AG10803 (cell line): ENCODE measurements at places on chromosomes 13 and 19.

DNA sequence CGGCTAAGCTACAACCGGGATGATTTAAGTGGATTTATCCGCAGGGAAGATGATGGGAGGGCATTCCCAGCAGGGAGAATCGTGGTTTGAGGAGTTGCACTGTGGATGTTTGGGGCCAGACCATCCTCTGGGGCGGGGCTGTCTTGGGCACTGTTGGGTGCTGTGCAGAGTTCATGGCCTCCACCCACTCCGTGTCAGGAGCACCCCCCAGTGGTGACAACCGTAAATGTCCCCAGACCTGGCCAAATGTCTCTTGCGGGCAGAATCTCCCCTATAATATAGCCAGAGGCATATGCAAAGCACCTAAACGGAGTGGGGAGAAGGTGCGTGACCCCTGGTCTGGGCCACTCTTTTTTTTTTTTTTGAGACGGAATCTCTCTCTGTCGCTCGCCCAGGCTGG, 40.2 kb downstream of the SMIM24 start:
- DNase-seq = no peak

- no peak for DNase-seq
These were observed 60.8 kb downstream of the F2RL3 start for GRCh38 chr19:16949496-16950023.

DNA sequence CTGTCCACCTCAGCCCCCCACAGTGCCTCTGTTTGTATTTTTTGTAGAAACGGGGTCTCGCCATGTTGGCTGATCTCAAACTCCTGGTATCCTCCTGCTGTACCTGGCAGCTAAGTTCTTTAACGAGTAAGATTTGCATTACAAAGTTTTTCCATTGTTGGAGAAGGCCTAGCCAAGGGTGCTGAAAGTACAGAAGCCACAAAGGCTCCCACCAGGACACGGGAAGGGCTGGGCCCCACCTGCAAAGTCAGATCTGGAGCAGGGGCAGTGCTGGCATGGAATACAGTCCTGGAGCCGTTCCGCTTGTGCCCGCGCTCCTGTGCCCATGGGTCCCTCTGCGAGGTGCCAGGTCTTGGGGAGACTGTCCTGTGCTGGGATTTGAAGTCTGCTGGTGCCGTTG, 12.1 kb downstream of the FZR1 start:
- no peak for DNase-seq

GRCh38 chr19:11964496-11964857, 363 bp upstream of the ZNF763 start:
- DNase-seq = no peak

GRCh38 chr19:30078381-30078910, 136.4 kb downstream of the URI1 start:
- DNase-seq = no peak

GRCh38 chr19:37309834-37310575, 60.9 kb upstream of the ZNF527 start:
- DNase-seq = no peak

GRCh38 chr19:10612499-10613119, 12.7 kb upstream of the SLC44A2 start:
- DNase-seq = no peak

GRCh38 chr13:36571444-36571843, 102.4 kb upstream of the SERTM1 start:
- no peak for DNase-seq

- DNase-seq = no peak
These were observed 12.6 kb downstream of the NCR1 start for GRCh38 chr19:54918499-54918898.

GRCh38 chr19:2759362-2759761, 19.5 kb upstream of the SLC39A3 start:
- no peak for DNase-seq

- DNase-seq = no peak
These were observed 1.8 kb downstream of the MAB21L1 start for GRCh38 chr13:35474496-35475211.

- no peak for DNase-seq
These were observed 11.7 kb upstream of the CASP14 start for GRCh38 chr19:15037586-15037985.

- no peak for DNase-seq
These were observed 1.5 kb downstream of the IFNL4 start for GRCh38 chr19:39246951-39247669.

DNA sequence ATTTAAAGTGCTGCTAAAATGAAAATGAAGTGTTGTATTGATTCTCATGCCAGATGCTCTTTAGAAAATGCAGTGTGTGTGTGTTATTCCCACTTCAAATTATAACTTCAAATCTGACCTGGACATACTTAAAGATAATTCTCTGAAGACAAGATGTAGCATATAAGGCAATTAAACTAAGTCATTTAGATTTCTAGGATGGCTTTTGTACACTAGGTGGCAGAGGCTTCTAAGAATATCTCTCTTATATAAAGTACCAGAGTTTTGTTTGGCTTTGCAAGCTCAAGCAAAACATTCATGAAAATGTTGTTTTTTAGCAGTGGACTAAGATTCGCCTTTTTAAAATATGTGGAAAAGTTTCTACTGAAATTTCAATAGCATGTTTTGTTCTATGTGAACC, 407.2 kb downstream of the GPC5 start:
- DNase-seq = no peak

GRCh38 chr19:40705362-40705651, 11.4 kb downstream of the COQ8B start:
- DNase-seq = no peak

DNA sequence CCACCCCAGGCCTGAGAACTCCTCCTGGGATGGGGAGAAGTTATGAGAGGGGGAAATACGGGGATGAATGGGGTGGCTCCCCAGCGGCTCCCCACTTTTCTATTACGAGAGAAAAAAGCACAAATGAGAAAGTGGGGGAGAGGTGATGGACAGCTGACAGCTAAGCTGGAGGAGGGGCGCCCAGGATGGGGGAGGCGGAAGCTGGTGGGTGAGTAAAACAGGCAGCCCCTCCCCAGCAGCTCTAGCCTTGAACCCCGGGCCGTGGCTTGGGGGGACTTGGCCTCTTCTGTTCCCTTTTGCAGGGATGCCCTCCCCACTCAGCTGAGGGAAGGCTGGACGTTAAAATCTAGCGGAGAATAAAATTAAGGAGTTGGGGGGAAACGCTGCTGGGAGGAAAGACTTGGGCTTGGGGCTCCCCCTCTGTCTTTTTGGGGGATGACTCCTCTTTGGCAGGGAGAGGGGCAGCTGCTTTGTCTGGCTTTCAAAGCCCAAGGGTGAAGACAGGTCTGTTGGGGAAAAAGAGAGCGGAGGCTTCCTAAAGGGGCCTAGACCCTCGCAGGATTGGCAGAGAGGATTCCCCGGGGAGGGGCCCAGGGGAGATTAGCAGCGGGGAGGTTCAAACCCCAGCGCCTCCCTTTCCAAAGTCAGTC, 1.4 kb upstream of the SAMD1 start:
- no peak for DNase-seq

- DNase-seq = no peak
These were observed 95.2 kb downstream of the PCCA start for GRCh38 chr13:100184095-100184494.

DNA sequence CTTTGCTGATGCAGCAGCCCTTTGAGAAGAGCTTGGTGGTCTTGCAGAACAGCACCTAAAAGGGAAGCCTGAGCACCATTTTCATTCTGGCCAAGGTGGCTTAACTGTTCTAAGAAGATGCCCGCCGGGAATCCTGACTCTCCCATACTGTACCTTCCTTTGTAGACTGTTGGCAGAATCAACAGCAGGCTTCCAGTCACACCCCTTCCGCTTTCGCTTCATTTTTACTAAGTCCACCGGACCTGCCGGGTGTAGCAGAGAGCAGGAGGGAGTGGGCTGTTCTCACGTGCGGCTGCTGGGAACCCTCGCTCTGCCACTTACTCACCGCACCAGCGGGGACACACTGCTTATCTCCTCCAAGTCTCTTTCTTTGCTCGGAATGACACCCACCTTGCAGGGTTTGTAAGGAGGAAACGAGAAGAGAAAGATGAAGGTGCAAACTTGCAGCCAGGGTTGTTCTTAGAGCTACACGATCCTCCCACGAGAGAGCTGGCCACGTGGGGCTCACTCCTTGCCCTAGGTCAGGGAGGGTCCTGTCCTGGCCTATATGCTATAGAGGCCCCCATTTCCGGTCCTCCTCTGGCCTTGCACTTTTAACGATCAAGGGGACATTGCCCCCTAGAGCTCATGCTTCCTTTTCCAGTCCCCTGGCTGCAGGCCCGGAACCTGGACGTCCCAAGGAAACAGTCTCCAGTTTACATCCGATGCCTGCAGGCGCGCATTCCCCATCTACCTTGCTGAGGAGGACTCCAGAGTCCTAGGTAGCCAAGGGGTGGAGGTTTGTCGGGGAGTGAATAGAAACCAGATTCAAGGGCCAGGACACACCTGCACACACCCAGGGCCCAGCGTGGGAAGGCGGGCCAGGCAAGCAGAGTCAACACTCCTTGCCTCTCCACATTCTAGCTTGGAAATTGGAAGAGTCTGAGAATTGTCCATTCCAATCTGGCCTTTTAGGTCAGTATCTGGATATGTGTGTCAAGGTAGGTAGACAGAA, 453.6 kb downstream of the IRS2 start:
- no peak for DNase-seq

GRCh38 chr19:19551853-19552192, 13.8 kb downstream of the CILP2 start:
- peak; percentile 57 for DNase-seq

- no peak for DNase-seq
These were observed 24.1 kb downstream of the HPN start for GRCh38 chr19:35065574-35065973.

DNA sequence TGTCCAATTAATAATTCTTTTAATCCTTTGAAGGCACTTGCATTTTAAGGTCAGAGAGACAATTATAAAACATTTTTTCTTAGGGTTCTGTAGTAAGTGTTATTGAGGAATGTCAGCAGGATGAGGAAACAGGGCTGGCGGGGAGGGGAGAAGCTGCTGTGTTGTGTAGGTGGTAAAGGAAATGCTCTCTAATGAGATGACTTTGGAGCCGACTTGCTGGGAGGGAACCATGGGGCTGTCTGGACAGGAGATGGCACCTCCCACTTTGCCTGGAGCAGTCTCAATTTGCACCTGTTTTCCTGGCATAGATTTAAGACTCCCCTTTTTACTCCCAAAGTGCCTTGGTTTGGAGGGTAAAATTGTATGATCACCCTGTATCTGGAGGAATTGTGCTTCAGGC, 230.4 kb downstream of the ATP8A2 start:
- no peak for DNase-seq

GRCh38 chr13:107458269-107458668, 757.1 kb downstream of the LIG4 start:
- no peak for DNase-seq

DNA sequence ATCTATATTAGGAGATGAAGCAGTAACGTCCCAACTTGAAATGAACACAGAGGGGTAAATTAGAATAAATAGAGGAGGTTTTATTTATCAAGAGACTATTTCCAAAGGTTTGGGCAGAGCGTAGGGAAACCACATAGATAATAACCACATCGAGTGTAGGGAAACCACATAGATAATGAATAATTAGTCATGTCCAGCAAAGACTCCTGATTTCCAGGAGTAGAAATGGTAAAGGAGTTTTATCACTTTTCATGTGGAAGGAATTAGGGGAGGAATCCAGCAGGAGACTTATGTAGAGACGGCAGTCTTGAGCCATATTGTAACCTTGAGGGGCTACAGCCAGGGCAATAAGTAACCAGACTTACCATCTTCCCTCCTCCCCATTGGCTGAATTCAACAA, 136.3 kb upstream of the CSNK1A1L start:
- DNase-seq = no peak

DNA sequence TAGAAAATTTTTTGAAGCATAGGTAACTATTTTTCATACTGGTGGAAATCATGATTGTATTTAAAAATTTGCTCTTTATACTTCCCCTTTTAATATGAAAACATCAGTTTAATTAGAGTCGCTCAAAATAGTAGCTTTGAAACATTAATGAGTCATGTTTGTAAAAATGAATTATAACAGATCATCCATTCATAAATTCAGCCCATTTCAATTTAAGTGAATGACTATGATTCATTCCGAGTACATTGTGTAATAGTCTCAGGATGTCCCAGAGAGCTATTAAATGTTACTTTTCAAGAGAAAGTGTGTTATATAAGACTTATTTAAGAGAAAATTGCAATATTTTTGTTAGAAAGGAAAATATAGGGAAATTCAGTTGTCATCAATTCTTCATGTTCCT, 111.0 kb downstream of the FNDC3A start:
- peak; percentile 51 for DNase-seq

DNA sequence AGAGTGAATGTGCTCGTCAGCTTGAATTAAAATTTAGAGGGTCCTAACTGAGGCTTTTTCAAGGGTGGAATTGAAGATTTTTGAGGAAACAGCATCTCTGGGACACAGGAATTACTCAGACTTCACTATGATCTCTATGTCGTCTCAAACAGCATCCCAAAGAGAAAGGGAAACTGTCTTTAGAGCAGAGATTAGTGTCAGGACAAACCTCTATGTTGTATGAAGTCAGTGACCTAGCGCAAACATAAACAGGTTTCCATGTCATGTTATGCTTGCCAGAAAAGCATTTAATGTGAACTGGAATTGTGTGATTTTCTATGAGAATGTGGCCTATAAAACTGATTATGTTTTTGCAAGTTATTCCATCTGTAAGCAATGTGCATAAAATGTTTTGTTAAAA, 573.7 kb downstream of the GPC6 start:
- no peak for DNase-seq

GRCh38 chr13:64845110-64845509, 2385.0 kb downstream of the PCDH9 start:
- no peak for DNase-seq

GRCh38 chr19:58468216-58468839, 1.4 kb downstream of the ZNF324 start:
- no peak for DNase-seq

GRCh38 chr19:38712161-38712748, 32.0 kb downstream of the CAPN12 start:
- DNase-seq = no peak

DNA sequence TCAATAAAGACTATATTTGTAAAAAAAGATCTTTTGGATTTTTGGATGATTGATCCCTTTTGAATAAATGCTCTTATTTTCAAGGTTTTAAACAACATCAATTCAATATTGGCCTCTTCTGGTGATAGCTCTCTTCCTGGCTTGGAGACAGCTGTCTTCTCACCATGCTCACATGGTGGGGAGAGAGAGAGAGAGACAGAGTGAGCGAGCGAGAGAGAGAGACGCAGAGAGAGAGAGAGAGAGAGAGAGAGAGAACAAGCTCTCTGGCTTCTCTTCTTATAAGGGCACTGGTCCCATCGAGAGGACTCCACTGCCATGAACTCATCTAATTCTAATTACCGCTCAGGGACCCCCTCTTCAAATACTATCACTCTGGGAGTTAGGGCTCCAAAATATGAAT, 32.1 kb upstream of the FARP1 start:
- DNase-seq = no peak
